ENCODE measurements at places on chromosomes 6 and 20. TPM values are rescaled to one million over a fixed set of nuclear protein-coding genes. Genes with fewer than 3 reads are reported as not detected.

The FNDC11 gene
- total RNA-seq, result 0.75 TPM

The AIF1 gene
- not detected for total RNA-seq

The TBXT gene
- total RNA-seq, result not detected

The GNMT gene
- total RNA-seq, result not detected

The SPATS1 gene
- total RNA-seq, result not detected

The ORC3 gene
- total RNA-seq, result 29.8 TPM

The LYRM2 gene
- total RNA-seq, result 44.3 TPM

The PROKR2 gene
- not detected for total RNA-seq

The SF3B5 gene
- total RNA-seq, result 141 TPM

The TNFRSF21 gene
- total RNA-seq, result 30.3 TPM

The GNAS-AS1 gene
- not detected for total RNA-seq

The BTBD3 gene
- 30.5 TPM for total RNA-seq

The ENPP5 gene
- total RNA-seq, result 0.35 TPM

The SLC24A3 gene
- total RNA-seq, result 0.03 TPM

The NMBR gene
- total RNA-seq, result not detected

The MAP7 gene
- total RNA-seq, result 0.52 TPM

The ADGRB3 gene
- 0.13 TPM for total RNA-seq

The C6orf58 gene
- not detected for total RNA-seq

The CEP162 gene
- total RNA-seq, result 12.2 TPM

The RSPH9 gene
- total RNA-seq, result not detected

The OSTM1 gene
- 96.9 TPM for total RNA-seq

The TRIM15 gene
- total RNA-seq, result not detected

The SOBP gene
- 0.42 TPM for total RNA-seq

The SLC22A2 gene
- not detected for total RNA-seq

The HSPA1L gene
- total RNA-seq, result 3.6 TPM

The CDH26 gene
- total RNA-seq, result 0.10 TPM

The HLA-DRB1 gene
- 0.21 TPM for total RNA-seq

The SALL4 gene
- total RNA-seq, result not detected

The HIVEP2 gene
- total RNA-seq, result 18.1 TPM

The TMEM244 gene
- total RNA-seq, result 0.83 TPM

The SPATA25 gene
- 10.2 TPM for total RNA-seq

The RAET1L gene
- not detected for total RNA-seq

The SIRPD gene
- not detected for total RNA-seq

The MLIP gene
- 18.3 TPM for total RNA-seq

The FAM217A gene
- not detected for total RNA-seq

The TRIM31 gene
- total RNA-seq, result not detected

All from myocyte (in vitro differentiated cells).